GM12878 (cell line): ENCODE measurements at places on chromosomes 11 and 22. TPM values are rescaled to one million over a fixed set of nuclear protein-coding genes. Genes with fewer than 3 reads are reported as not detected.

JHY gene
- total RNA-seq: 4.4 and 5.1 TPM in 2 replicates

DNA sequence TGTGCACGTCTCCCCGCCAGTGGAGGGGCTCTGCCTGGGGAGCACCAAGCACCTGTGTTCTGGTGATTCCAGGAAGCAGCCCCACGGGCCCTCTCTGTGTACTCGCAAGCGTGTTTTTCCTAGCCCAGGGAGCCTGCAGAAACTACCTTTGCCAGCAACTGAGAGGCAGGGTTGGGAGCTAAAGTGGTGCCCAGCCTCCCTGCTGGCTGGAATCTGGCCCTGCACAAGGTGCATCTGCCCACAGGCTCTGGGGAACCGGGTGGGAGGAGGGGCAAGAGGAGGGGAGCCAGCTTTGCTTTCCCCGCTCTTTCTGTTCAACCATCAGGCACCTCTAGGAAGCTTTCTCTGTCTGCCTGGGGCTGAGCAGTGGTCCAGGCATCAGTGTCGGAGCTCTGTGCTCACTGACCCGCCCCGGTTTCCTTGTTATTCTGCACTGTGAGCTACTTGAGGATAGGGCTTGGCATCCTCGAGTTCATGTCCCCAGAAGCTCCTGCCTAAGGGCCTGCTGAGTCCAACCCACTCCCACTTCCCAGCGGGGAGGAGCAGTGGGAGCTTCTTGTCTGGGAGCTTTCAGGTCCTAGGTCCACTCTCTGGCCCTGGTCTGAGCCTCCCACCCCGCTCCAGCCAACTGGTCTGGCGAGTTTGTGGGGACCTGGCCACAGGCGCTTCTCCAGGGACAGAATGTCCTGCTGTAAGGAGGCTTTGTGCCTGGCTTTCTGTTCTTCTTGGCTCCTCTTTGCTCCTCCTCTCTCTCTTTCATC, 14.9 kb downstream of the DAGLA start:
- H3K4me3 ChIP-seq: no peak overlapping the region
- no peaks in the 10 kb centered on the region; the same call in 1 of the 2 replicates for H3K27me3 ChIP-seq
- no peak for DNase-seq
- no peak overlapping the region for H3K27ac ChIP-seq
- no peaks in the 10 kb centered on the region for H3K36me3 ChIP-seq

- no peak overlapping the region for H3K27ac ChIP-seq
- H3K36me3 ChIP-seq: no peaks in the 10 kb centered on the region
- no peaks in the 10 kb centered on the region for H3K27me3 ChIP-seq
- no peaks in the 10 kb centered on the region for H3K4me1 ChIP-seq
- H3K4me3 ChIP-seq: no peak overlapping the region
These were observed 15.3 kb downstream of the RTL6 start for GRCh38 chr22:44482776-44483175.

CBLIF gene
- not detected in 2 replicates for total RNA-seq

CRYBA4 gene
- total RNA-seq: not detected in 2 replicates

DNA sequence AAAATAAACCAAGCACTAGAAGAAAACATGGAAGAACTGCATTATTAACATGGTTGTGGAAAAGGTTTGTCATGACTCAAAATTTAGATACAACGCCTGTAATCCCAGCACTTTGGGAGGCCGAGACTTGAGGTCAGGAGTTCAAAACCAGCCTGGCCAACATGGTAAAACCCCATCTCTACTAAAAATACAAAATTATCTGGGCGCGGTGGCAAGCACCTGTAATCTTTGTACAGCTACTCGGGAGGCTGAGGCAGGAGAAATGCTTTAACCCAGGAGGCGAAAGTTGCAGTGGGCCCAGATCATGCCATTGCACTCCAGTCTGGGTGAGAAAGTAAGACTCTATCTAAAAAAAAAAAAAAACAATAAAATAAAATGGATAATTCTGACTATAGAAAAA, 23.7 kb downstream of the GNB1L start:
- DNase-seq: no peak
- no peaks in the 10 kb centered on the region for H3K27me3 ChIP-seq
- peaks cover 6% of the 10 kb centered on the region for H3K4me1 ChIP-seq
- H3K27ac ChIP-seq: no peak overlapping the region

GUCD1 gene
- 126 and 127 TPM in 2 replicates for total RNA-seq

RIBC2 gene
- total RNA-seq: not detected in 2 replicates

DNA sequence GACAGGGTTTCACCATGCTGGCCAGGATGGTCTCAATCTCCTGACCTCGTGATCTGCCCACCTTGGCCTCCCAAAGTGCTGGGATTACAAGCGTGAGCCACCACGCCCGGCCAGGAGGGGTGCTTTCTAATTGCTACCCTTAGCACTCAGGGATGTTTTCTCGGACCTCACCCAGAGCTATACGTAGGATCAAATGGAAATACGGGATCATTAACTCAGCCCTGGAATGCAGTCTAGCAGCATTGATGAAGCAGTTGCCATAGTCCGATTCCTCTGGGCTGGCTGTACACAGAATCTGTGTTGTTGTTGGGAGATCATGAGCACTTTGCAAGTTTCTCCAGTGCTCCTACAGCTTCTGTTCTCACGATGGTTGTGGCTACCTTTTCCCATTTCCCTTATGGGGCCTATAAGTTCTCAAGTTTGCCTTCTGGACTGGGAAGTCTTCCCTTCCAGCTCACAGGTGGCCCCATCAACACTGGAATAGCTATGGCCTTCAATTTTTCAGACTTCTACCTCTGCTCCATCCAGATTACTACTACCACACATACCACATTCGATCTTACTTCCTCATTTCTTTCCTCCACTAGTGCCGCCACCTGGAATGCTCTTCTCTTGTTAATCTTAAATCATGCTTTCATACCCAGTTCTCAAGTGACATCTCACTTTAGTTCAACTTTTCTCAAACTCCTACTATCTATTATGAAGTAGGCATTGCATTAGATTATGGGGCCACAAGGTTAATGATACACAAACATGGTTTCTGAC, 16.1 kb upstream of the PCF11 start:
- H3K36me3 ChIP-seq: no peaks in the 10 kb centered on the region
- peak; percentile 59 for DNase-seq
- no peak overlapping the region for H3K27ac ChIP-seq
- H3K4me3 ChIP-seq: no peak overlapping the region
- peaks cover 11% of the 10 kb centered on the region for H3K4me1 ChIP-seq
- H3K27me3 ChIP-seq: no peaks in the 10 kb centered on the region
